ENCODE measurements at places on chromosomes 11 and 22.

DNA sequence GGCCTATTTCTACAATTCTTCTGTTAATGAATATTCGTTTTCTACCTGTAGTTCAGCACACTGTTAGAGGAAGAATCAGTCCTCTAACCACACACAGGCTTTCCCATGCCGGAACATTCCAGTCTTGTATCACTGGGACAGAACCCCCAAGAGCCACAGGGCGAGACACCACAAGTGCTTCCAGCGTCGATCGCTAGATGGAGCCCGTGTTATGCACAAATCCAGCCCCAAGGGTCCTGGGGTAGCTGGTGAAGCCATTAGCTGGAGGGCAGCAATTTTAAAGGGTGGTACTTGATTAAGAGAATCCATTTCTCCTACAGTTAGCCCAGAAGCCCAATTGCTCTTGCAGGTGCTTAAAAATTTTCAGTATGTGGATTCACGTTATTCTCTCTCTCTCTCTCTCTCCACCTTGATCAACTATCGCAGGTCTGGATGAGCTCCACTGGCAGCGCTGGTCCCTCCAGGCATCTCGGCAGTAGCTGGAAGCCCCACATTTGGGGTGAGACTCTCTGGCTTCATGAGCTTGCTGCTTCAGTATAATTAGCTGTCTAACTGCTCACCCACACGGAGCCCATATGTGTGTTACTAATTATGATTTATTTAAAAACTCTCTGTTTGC lies 148.2 kb upstream of the SNX19 start:
- peak; percentile 48 for DNase-seq

DNA sequence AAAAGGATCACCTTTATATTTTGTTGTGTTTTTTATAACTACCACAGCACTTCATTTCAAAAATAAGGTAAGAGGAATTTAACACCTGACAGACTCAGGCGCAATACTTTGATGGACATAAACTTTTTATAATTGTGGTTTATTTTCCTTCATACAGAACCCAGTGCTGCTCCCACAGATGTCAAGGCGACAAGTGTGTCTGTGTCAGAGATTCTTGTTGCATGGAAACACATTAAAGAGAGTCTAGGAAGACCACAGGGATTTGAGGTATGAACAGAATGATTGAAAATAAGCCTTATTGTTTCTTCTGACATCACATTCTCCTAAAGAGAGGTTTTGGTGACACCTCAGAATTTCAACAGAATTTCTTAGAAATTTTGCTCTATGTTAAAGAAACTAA lies 378.9 kb upstream of the ARHGAP42 start:
- DNase-seq, result no peak

GRCh38 chr11:72685560-72686480 lies 11.6 kb upstream of the PDE2A start:
- DNase-seq, result no peak

DNA sequence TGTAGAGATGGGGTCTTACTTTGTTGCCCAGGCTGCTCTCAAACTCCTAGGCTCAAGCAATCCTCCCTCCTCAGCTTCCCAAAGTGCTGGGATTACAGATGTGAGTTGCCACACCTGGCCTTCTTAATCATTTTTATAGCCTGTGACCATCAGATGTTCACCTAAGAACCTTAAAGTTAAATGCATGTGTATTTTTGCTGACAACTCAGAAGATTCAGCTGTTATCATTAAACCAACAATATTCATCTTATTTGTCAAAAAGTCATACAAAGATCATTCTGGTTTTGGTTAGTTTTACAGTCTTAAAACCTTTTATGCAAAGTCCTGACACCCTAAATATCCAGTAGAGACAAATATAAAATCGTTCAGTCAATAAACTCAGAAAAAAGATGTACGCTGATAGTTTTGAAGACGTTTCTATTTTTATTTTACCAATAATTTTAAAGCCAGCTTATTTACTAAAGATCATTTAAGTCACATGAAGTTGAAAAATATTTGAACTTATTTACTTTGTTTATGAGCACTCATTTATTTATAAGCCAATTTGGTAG lies 22.2 kb downstream of the CLDN5 start:
- no peak for DNase-seq

- DNase-seq, result no peak
Observed at GRCh38 chr11:55172734-55173415, 89.1 kb upstream of the TRIM48 start.

DNA sequence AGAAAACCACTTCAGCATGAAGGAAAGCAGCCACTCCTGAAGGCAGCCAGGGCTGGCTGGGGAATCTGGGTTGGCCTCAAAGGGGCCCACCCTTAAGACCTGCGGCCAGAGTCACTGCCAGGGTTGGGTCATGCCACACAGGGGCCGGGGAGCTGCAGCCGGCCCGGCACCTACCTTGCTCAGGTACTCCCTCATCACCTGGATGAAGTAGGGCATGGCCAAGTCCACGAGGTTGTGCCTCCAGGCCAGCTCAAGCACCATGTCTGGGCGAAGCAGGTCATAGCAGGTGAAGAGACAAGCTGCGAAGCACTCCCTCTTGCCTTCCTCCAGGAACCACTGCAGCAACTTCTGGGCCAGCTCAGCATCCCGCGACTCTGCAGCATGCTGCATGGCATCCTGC lies 4.7 kb upstream of the SLC25A1 start:
- DNase-seq, result no peak

DNA sequence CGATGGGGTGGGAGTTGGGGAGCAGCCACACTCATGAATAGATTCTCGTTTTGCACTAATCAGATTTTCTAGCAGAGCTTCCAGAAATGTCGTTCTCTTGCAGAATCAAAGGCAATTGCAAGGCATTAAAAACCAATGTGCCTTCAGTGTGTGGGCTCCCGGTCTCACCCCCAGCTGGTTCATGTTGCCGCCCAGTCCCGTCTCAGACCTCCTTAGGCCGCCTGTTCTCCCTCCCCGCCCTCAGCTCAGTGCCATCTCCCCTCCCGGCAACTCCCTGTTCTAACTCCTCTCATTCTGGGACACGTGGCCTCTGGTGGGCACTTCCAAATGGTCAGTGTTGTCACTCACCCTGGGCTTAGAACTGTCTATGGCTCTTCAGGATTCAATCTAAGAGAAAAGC lies 42.5 kb upstream of the SMIM38 start:
- DNase-seq, result no peak

DNA sequence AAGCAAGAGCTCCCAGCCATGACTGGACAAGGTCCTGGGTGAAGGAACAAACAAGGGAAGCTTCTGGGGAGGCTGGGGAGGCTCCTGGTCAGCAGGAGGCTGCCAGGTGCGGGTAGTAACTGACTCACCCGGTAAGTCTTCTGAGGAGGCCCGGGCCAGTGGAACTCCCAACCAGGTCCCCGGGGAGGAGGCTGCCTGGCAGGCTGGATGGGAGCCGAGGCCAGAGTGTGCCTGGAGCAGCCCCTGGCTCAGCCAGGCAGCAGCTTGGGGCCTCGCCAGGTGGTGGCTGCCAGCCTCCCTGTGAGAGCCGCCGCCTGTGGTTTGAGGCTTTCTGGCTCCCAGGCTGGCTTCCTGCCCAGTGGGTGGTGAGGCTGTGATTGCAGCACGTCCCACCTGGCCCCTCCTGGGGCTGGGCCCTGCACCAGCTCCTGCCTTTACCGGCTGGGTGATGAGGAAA lies 46.2 kb downstream of the IGF2 start:
- peak; percentile 65 for DNase-seq

DNA sequence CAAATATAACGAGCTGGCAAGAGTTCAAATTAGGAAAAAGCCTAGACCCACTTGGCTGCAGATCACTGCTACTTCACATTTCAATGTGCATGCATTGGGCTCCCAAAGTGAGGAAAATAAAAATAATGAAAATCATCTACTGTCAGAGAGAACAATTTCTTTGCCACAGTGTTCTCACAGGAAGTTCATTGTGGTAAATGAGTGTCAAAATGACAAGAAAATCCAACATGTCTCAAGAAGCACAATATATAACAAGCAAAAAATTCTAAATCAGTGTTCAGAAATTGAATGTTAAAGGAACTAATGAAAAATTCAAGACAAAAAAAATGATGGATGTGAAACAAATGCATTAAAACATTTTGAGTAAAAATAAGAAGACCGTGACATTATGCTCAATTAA lies 31.3 kb downstream of the RCN1 start:
- no peak for DNase-seq

GRCh38 chr11:18369398-18369797 lies 25.0 kb upstream of the LDHA start:
- no peak for DNase-seq

DNA sequence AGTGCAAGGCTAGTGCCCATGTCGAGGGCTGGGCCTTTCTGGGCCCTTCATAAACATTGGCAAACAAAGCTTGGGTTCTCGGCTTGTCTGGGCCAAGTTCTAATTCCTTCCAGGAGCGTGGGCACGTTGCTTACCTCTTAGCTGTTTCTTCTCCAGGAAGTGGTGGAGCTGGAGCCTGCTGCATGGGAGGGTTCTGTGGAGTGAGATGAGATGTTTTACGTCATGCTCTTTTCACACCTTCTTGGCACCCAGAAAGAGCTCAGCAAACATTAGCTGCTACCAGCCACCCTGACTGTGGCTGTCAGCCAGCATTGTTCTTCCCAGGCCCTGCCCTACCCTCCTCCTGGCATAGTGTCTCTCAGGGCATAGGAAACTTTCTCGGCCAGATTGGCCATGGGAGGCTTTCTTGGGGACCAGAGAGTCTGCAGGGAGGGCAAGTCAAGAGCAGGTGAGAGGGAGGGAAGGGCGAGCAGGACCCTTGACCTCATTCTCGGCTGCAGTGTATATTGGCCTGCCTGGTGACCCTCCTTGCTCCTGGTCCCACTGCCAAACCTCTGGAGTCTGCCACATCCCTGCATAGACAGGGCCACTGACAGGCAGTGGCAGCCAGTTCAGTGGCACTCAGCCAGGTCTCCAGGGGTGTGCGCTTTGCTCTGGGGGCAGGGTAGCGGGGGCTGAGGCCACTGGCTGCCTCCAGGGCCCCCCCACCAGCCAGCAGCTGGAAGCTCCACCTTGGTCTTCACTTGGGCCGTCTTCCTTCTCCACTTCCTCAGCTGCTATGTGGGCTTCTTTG lies 98.8 kb downstream of the BCR start:
- DNase-seq, result peak; percentile 23
